HT1080 (cell line): ENCODE measurements at places on chromosomes 7 and 10. TPM values are rescaled to one million over a fixed set of nuclear protein-coding genes. Genes with fewer than 3 reads are reported as not detected.

- DNase-seq, result no peak
Measured at GRCh38 chr7:43784030-43784584, 25.6 kb downstream of the BLVRA start.

DNA sequence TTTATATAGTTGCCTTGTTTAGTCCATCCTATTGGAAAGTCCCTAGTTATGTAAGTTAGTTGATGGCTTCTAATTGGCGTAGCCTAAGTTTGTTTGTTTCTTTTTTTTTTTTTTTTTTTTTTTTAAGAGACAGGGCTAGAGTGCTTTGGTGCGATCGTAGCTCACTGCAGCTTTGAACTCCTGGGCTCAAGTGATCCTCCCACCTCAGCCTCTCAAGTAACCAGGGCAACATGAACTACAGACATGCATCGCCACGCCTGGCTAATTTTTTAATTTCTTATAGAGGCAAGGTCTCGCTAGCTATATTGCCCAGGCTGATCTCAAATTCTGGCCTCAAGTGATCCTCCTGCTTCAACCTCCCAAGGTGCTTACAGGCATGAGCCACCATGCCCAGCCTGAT is 7.1 kb downstream of the CSGALNACT2 start:
- no peak for DNase-seq

Gene JAZF1
- 2.8 and 5.4 TPM in 2 replicates for total RNA-seq

DNA sequence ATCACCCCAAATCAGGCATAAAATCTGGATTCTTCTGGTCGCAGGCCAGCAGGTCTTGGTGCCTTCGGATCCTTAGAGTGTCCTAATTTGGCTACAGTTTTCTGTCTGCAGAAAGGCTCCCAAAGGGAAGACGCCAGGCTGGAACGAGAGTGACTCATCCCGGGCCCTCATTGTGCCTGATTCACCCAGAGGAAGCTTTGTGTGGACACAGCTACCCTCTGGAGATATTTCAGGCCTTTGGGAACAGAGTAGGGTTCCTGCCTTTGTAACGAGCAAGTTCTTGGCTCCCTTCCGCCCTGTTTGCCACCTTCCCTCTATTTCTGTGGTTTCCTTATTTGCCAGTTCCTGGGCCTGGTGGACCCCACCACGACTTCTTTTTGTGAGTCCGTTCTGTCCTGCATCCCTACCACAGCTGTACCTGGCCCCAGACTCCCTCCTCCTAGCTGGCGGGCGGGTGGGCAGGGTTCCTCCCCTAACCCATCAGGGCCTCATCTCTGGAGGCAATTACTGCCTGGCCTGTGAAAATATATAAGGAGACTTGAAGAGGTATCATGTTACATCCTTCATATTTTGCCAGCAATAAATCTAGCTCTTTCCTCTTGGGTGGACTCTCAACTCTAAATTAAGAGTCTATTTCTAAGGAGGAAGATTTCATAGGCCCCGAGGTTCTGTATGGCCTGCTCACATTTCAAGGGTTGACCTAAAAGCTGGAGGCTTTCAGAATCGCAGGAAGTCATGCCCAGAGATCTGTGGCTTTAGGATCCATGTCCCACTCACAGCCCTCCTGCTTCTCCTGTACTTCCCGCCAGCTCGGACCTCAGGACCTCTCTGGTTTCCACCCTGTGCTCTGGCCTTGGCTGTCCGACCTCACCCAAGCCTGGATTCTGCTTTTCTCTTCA is 219.2 kb upstream of the ZNF32 start:
- DNase-seq, result peak; percentile 82

Gene LFNG
- 8.0 and 8.3 TPM in 2 replicates for total RNA-seq
